Psoas muscle (tissue), 8 donors: ENCODE measurements at places on chromosomes 4 and X. TPM values are rescaled to one million over a fixed set of nuclear protein-coding genes. Genes with fewer than 3 reads are reported as not detected.
A peak's percentile ranks its signal among the peaks of the same experiment; 100 is the strongest.

GRCh38 chr4:69563424-69563823 lies 67.7 kb upstream of the UGT2B4 start:
- DNase-seq, result no peak

GRCh38 chrX:16119353-16120220 lies 3.8 kb upstream of the GRPR start:
- no peak for DNase-seq

DNA sequence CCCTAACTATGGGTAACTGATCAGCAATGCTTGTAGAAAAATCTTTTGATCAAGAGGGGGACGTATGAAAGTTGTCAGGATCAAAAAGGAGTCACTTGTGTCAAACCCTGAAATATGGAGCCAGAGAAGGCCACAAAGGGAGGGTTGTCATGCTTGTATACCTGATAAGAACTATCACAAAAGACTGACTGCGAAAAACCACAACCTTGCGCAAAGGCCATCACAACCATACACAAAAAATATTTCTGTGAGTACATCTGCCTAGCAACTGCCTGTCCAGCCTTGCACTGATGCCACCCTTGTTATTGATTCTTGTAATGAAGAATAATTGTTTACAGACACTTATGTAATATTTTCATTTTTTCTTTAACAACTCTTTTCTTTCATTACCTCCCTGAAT lies 22.8 kb upstream of the EIF4E start:
- no peak for DNase-seq

The GLOD5 gene
- total RNA-seq, result not detected

The MAGEB10 gene
- total RNA-seq, result not detected

DNA sequence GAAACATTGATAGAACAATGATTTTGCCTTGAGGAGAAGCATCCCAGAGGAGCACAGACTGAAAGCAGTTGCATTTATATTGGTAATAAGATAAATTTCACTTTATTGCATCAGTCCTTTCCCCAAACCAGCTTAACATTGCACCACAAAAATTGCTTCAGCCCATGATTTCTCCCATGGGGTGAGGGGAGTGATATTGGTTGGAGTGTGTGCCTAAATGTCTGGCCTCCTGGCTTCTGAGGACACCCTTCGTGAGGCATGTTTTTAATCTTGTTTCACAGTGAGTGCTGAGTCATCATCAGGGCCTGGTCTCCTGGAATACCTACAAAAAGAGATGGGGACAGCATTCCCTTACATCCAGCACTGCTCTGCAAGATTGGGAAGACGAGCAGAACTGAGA lies 487.9 kb downstream of the C4orf33 start:
- DNase-seq, result peak; percentile 23

The AVPR2 gene
- 2.1 TPM for total RNA-seq
